ENCODE measurements at places on chromosomes 3 and 15.
A peak's percentile ranks its signal among the peaks of the same experiment; 100 is the strongest.

- H3K27ac ChIP-seq: no peak overlapping the region
- H3K4me1 ChIP-seq: no peaks in the 10 kb centered on the region
- H3K27me3 ChIP-seq: peaks cover 17% of the 10 kb centered on the region
- no peaks in the 10 kb centered on the region for H3K36me3 ChIP-seq
- no peak overlapping the region for H3K4me3 ChIP-seq
- DNase-seq: no peak
Observed at GRCh38 chr15:68407886-68408881, 23.8 kb downstream of the ITGA11 start.

DNA sequence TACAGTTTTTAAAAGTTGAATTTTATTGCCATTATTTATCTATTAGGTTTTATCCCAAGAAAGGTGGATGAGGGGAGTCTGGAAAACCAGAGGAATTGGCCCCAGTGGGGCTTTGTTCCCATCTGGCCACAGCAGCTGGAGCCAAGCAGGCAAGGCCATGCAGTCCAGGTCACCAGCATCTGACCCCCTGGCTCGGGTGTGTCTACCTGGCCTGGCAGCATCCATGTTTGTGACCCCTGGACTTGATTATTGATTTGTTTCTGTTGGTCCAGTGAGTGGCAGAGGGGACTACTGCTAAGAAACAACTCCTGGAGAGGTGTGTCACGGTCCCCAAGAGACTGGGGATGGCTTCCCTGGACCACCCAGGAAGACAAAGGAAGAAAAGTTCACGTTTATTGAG, 111.1 kb downstream of the NUP210 start:
- H3K4me3 ChIP-seq: no peak overlapping the region
- peaks cover 4% of the 10 kb centered on the region for H3K4me1 ChIP-seq
- H3K27me3 ChIP-seq: no peaks in the 10 kb centered on the region
- no peak for DNase-seq
- H3K36me3 ChIP-seq: no peaks in the 10 kb centered on the region
- H3K27ac ChIP-seq: no peak overlapping the region

DNA sequence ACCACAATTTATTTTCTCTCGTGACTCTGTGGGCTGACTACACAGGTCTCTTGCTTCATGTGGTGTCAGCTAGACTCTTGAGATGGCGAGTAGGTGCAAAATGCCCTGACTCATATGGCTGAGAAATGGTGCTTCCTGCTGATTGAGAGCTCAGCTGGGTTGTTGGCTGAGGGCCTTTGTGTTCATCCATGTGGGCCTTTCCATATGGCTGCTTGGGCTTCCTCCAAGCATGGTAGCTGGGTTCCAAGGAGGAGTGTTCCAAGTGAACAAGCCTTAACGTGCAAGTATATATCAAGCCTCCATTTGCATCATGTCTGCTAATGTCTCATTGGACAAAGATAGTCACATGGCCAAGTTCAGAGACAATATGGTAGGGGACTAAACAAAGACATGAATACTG, 164.0 kb downstream of the PDCD6IP start:
- no peak for DNase-seq
- no peaks in the 10 kb centered on the region for H3K36me3 ChIP-seq
- H3K4me1 ChIP-seq: no peaks in the 10 kb centered on the region
- H3K27ac ChIP-seq: no peak overlapping the region
- H3K4me3 ChIP-seq: no peak overlapping the region

DNA sequence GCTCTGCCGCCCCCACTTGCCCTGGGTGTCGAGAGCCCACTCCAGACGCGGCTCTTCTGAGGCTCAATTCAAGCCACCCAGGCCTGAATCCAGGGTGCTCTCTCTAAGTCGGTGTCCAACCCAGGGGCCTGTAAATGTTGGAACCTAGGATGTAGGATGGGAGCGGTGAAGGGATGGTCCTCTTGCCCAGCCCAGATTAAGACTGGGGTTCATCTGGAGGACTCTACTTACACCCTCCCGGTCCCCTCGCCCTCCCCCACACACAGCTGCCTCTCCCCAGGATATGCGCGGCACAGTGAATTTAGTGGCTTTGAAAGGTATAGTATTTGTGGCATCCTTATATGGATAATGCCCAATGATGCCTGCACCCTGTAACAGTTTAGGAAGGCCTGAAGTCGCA, 822 bp upstream of the FBN1 start:
- no peak for DNase-seq
- H3K4me1 ChIP-seq: peaks cover 10% of the 10 kb centered on the region
- no peaks in the 10 kb centered on the region for H3K36me3 ChIP-seq
- peak overlapping the region; percentile 62 for H3K4me3 ChIP-seq
- no peaks in the 10 kb centered on the region for H3K27me3 ChIP-seq

DNA sequence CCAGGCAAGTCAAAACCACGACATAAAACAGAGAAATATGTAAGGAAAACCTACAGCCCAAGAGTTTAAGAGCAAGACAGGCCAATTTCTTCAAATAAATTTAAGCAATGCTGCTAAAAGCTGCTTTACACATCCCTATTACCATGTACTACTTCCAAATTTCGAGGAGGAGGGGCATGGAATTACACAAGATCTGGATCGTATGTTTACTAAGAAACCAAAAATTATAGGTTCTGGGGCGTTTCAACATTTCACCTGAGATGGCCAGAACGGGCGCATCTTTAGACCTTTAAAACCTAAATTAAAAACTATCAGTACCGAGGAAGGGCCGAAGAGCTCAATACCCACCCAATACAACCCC, 664 bp upstream of the NR2C2 start:
- H3K27me3 ChIP-seq: no peaks in the 10 kb centered on the region
- peaks cover 6% of the 10 kb centered on the region for H3K4me1 ChIP-seq
- H3K27ac ChIP-seq: peak overlapping the region; percentile 86
- H3K4me3 ChIP-seq: peak overlapping the region; percentile 78
- DNase-seq: no peak

GRCh38 chr3:78825118-78825857, 942.5 kb downstream of the ROBO1 start:
- H3K36me3 ChIP-seq: no peaks in the 10 kb centered on the region
- H3K4me3 ChIP-seq: no peak overlapping the region
- peaks cover 2% of the 10 kb centered on the region for H3K4me1 ChIP-seq

DNA sequence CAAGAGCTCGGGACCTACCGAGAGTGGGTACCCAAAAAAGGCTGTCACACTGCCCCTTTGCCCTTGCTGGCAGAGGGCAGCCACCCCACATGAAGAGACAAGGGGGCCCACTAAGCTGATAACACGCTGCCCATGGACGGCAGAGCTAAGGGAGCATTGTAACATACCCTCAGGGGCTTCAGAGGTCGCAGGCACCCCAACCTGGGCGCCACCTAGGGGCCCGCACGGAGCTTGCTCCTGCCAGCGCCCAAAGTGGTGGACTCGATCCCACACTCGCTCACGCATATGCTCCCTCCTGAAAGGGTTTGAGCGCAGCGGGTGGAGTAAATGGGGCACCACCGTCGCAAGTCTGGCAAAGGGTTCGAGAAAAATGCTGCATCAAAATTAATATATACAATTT, 975.4 kb downstream of the ZPLD1 start:
- H3K27me3 ChIP-seq: no peaks in the 10 kb centered on the region
- H3K4me1 ChIP-seq: no peaks in the 10 kb centered on the region
- H3K4me3 ChIP-seq: no peak overlapping the region
- H3K27ac ChIP-seq: no peak overlapping the region

GRCh38 chr15:75195122-75195765, 6.4 kb upstream of the C15orf39 start:
- peak; percentile 62 for DNase-seq
- no peaks in the 10 kb centered on the region for H3K36me3 ChIP-seq
- H3K4me1 ChIP-seq: peaks cover 13% of the 10 kb centered on the region
- H3K4me3 ChIP-seq: no peak overlapping the region
- peaks cover 50% of the 10 kb centered on the region for H3K27me3 ChIP-seq
- no peak overlapping the region for H3K27ac ChIP-seq

GRCh38 chr3:88003115-88003755, 55.6 kb downstream of the CGGBP1 start:
- H3K36me3 ChIP-seq: no peaks in the 10 kb centered on the region
- H3K27ac ChIP-seq: no peak overlapping the region
- H3K27me3 ChIP-seq: no peaks in the 10 kb centered on the region
- H3K4me3 ChIP-seq: no peak overlapping the region
- peak; percentile 41 for DNase-seq
- no peaks in the 10 kb centered on the region for H3K4me1 ChIP-seq

- H3K4me1 ChIP-seq: peaks cover 25% of the 10 kb centered on the region
- no peaks in the 10 kb centered on the region for H3K27me3 ChIP-seq
- H3K27ac ChIP-seq: peak overlapping the region; percentile 98
Observed at GRCh38 chr15:92883163-92883875, 16.8 kb upstream of the CHD2 start.

DNA sequence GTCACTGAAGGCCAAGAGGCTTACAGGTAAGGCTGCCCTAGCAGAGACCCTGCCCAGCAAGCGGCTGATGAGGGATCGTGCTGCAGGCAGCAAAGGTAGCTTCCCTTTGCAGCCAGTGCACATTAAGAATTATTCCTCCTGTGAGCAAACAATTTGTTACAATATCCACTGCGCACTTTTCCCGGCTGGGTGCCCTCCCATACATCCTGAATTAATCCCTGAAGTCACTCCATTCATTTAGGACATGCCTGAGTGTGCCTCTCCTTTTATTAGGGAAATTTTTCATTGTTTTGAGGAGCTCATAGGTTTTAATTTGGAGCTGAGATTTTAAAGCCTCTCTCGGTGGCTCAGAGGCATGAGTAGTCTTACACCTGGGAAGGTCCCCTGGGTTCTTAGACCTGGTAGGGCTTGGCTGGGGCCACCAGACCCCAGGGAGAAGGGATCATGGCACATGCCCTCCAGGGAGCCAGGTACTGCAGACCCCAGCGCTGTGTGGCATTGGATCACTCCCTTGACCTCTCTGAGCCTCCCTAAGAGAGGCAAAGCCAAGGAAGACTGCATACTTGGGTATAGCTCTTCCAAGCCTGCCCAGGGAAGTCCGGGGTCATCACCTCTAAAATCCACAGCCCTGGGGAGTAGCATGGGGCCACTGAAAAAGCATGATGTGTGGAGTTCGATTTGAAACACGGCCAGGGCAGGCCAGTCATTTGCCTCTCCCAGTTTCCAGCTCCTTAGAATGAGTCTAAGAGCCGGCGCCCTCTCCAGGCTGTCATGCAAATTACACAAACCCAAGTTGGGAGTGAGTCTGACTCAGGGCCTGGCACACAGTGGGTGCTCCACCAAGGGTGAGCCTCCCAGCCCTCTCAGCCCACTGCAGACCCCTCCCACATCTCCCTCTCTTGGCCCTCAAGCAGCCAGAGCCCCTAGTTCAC, 151.9 kb upstream of the LINGO1 start:
- H3K27me3 ChIP-seq: peaks cover 13% of the 10 kb centered on the region
- H3K4me3 ChIP-seq: no peak overlapping the region
- peaks cover 10% of the 10 kb centered on the region for H3K4me1 ChIP-seq

DNA sequence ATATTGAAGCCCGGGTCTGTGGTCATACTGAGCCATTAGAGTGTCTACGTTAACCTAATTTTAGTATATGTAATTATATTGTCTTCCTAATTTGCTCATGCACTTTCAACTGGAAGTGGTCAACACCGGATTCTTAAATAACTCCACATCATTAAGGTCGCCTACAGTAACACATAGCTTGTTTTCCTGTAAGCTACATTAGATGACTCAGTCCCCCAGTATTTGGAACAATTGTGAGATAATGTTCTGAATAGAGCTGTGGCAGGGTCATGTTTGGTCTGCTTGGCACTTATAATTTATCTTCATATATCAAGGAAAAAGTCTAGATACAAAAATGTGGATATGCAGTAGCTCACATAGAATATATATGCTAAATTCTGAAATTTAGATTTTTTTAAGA, 486.2 kb downstream of the IGSF11 start:
- no peak overlapping the region for H3K4me3 ChIP-seq
- no peak overlapping the region for H3K27ac ChIP-seq
- no peaks in the 10 kb centered on the region for H3K27me3 ChIP-seq
- no peak for DNase-seq

DNA sequence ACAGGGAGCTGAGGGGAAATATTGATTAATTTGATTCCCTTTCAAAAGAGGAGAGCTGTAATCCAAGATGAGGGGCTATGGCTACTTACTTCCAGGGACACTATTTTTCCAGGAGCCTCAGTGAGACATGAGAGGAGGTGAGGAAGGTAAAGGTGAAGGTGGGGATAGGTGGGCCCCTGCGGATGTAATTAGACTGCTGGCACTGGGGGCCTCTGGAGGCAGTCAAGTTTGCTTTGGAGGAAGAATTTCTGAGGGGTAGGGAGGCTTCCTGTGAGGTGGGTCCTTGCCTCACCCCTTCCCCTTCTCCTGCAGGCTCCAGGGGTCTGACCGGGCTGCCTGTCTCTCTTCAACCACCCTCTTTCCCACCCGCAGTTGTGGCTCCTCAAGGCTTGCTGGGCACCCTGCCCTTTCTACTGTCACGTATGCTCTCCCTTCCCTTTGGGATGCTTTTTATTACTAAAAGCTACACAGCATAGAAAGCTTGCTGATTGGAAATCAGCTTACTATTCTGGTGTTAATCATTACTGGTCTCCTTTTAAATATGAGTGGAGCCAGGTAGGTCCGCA, 22.5 kb downstream of the GASK1A start:
- H3K4me1 ChIP-seq: no peaks in the 10 kb centered on the region
- no peak overlapping the region for H3K4me3 ChIP-seq
- no peaks in the 10 kb centered on the region for H3K36me3 ChIP-seq
- no peaks in the 10 kb centered on the region for H3K27me3 ChIP-seq
- no peak overlapping the region for H3K27ac ChIP-seq

DNA sequence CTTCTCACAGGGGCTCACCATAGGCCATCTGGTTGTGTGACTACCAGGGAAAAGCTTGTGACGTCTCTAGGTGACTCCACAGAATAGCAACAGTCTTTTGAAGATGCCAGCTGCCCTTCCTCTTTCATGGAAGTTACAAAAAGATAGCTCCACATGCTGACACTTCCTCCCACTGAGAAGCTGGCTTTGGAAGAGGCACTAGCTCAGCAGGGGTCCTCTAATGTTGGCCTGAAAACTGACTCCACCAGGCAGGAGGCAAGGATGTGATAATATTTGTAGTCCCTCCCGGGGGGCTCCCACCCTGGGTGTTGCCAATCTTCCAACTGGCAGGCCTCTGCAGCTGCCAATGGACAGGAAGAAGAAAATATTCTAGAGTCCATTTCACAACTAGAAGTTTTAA, 343.5 kb downstream of the NEK10 start:
- DNase-seq: no peak
- H3K27ac ChIP-seq: no peak overlapping the region
- H3K4me3 ChIP-seq: no peak overlapping the region
- H3K36me3 ChIP-seq: no peaks in the 10 kb centered on the region
- no peaks in the 10 kb centered on the region for H3K27me3 ChIP-seq

DNA sequence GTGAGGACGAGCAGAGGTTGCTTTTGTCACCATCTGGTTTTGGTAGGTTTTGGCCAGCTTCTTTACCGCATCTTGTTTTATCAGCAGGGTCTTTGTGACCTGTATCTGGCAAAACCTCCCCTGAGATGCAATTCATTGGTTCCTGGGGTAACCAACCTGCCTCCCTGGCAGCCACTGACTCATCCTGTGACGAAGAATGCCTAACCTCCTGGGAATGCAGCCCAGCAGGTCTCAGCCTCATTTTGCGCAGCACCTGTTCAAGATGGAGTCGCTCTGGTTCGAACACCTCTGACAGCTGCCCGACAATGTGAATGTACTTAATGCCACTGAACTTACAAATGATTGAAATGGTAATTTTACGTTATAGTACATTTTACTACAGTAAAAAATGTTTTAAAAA, 6.8 kb upstream of the ADAMTS17 start:
- no peak for DNase-seq
- H3K27ac ChIP-seq: no peak overlapping the region
- H3K4me3 ChIP-seq: no peak overlapping the region
- no peaks in the 10 kb centered on the region for H3K4me1 ChIP-seq

Data from neuronal stem cell (in vitro differentiated cells).